ENCODE measurements at places on chromosomes 2 and 18. TPM values are rescaled to one million over a fixed set of nuclear protein-coding genes. Genes with fewer than 3 reads are reported as not detected.
A peak's percentile ranks its signal among the peaks of the same experiment; 100 is the strongest.

DNA sequence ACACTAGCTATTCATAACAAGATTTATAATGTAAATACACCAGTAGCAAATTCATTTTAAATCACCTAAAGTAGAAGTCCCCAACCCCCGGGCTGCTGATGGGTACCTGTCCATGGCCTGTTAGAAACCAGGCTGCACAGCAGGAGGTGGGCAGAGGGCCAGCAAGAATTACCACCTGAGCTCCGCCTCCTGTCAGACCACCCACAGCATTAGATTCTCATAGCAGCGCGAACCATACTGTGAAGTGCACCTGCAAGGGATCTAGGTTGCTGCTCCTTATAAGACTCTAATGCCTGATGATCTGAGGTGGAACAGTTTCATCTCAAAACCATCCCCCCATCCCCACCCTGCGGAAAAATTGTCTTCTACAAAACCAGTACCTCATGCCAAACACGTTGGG is 71.3 kb downstream of the KANSL1L start:
- no peaks in the 10 kb centered on the region for H3K4me1 ChIP-seq
- no peaks in the 10 kb centered on the region for H3K27me3 ChIP-seq
- no peak overlapping the region for H3K27ac ChIP-seq
- no peak for ATAC-seq
- H3K36me3 ChIP-seq = peaks cover 10% of the 10 kb centered on the region

GRCh38 chr2:21258082-21258481 is 134.3 kb downstream of the TDRD15 start:
- H3K4me3 ChIP-seq = no peak overlapping the region
- ATAC-seq = no peak
- H3K27ac ChIP-seq = no peak overlapping the region
- no peaks in the 10 kb centered on the region for H3K27me3 ChIP-seq
- H3K4me1 ChIP-seq = no peaks in the 10 kb centered on the region

DNA sequence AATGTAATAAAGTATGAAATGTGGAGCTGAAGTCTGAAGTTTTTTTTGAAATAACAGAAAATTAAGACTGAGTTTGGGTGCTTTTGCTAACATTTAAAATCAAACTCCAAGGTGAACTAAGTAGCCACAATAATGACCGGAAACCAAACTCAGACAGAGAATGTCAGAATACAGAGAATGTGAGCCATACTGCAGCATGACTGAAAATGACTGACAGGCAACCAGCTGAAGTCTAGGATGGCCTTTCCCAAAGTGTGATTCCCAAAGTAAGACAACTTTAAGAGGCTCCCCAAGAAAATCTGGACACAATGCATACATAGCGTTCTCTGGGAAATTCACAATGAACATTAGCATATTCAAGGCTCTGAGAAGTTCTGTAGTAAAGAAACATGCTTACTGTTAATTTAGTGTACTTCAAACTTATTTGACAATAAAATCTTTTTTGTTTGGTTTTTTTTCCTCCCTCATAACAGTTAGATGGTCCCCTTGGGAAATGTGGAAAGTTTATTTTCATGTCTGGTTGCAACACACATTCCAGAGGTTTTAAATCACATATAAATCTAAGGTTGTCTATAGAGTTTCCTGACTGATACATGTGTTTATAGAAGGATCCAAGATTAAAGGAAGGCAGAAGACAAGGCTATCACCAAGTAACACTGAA is 28.6 kb downstream of the PLA2R1 start:
- H3K4me1 ChIP-seq = no peaks in the 10 kb centered on the region
- no peak for ATAC-seq
- no peak overlapping the region for H3K27ac ChIP-seq
- H3K36me3 ChIP-seq = no peaks in the 10 kb centered on the region
- H3K4me3 ChIP-seq = no peak overlapping the region

GRCh38 chr18:73038336-73038735 is 170.5 kb upstream of the NETO1 start:
- H3K27me3 ChIP-seq = no peaks in the 10 kb centered on the region
- no peaks in the 10 kb centered on the region for H3K36me3 ChIP-seq
- H3K4me3 ChIP-seq = no peak overlapping the region
- H3K27ac ChIP-seq = no peak overlapping the region

- no peak overlapping the region for H3K4me3 ChIP-seq
- no peak overlapping the region for H3K27ac ChIP-seq
- no peak for ATAC-seq
- H3K27me3 ChIP-seq = peaks cover 7% of the 10 kb centered on the region
- no peaks in the 10 kb centered on the region for H3K36me3 ChIP-seq
Observed at GRCh38 chr2:128447538-128447995, 128.9 kb upstream of the HS6ST1 start.

DNA sequence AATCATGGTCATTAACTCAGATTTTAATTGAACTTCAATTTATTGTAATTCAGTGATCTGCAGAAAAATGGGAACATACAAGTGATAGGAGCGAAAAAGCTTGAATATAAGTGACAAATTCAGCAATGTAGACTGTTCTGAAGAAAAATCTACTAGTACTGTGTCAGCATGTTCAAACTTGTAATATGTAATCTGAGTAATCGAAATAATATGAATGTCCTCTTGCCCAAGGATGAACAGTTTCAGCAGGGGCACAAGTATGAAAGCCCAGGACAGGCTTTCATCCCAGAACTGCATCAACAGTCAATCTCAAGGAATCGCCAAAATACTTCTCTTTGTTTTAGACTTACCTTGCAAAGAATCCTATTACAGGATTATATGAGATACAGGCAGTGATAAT is 1110.5 kb downstream of the LRP1B start:
- ATAC-seq = no peak
- no peaks in the 10 kb centered on the region for H3K27me3 ChIP-seq
- no peaks in the 10 kb centered on the region for H3K4me1 ChIP-seq
- no peak overlapping the region for H3K27ac ChIP-seq
- H3K36me3 ChIP-seq = no peaks in the 10 kb centered on the region

- peaks cover 80% of the 10 kb centered on the region for H3K4me1 ChIP-seq
- H3K27me3 ChIP-seq = no peaks in the 10 kb centered on the region
- H3K36me3 ChIP-seq = peaks cover 28% of the 10 kb centered on the region
- peak overlapping the region; percentile 94 for H3K27ac ChIP-seq
- H3K4me3 ChIP-seq = peak overlapping the region; percentile 76
Observed at GRCh38 chr2:134181219-134181618, 72.7 kb upstream of the MGAT5 start.

DNA sequence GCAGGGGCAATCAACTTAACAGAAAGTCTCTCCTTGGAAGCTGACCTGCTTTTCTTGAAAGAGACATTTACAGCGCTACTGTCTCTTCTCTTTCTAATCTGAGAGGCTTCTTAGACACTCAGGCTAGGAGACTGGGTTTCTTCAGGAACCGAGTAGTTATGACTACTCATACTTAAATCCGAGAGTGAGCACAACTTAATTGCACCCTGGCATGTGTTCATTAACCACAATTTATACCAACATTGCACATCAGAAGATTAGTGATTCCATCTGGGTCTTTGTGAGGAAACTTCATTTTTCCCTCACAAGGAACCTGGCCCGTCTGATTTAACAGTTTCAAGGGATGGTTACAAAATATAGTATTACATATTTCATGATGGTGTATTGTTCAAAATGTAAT is 176.9 kb downstream of the UBE2E3 start:
- no peak overlapping the region for H3K27ac ChIP-seq
- no peak for ATAC-seq
- H3K27me3 ChIP-seq = no peaks in the 10 kb centered on the region
- H3K4me1 ChIP-seq = peaks cover 4% of the 10 kb centered on the region
- no peaks in the 10 kb centered on the region for H3K36me3 ChIP-seq

DNA sequence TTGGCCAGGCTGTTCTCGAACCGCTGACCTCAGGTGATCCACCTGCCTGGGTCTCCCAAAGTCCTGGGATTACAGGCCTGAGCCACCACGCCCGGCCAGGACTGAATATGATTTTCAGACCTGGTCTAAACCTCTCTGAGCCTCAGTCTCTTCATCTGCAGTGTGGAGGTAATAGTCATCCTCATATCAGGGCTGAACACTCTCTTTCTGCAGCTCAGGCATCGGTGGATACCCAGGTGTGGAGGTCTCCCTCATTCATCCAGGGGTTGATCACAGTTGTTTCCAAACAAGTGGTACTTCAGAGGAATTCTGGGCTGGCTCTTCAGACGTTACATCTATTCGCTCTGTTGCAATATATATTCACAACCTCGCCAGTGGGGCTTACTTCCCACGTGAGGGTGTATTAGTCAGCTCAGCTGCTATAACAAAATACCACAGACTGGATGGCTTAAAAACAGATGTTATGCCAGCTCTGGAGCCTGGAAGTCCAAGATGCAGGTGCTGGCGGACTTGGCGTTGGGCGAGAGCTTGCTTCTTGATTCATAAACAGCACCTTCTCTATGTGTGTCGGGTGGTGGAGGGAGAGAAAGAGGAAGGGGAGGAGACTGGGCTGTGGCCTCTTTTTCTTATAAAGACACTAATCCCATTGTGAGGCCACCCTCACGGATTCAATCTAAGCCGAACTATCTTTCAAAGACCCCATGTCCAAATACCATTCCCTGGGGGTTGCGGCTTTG is 2.9 kb upstream of the MBP start:
- no peak overlapping the region for H3K4me3 ChIP-seq
- H3K36me3 ChIP-seq = peaks cover 9% of the 10 kb centered on the region
- no peak overlapping the region for H3K27ac ChIP-seq
- no peak for ATAC-seq
- H3K27me3 ChIP-seq = no peaks in the 10 kb centered on the region
- peaks cover 23% of the 10 kb centered on the region for H3K4me1 ChIP-seq

DNA sequence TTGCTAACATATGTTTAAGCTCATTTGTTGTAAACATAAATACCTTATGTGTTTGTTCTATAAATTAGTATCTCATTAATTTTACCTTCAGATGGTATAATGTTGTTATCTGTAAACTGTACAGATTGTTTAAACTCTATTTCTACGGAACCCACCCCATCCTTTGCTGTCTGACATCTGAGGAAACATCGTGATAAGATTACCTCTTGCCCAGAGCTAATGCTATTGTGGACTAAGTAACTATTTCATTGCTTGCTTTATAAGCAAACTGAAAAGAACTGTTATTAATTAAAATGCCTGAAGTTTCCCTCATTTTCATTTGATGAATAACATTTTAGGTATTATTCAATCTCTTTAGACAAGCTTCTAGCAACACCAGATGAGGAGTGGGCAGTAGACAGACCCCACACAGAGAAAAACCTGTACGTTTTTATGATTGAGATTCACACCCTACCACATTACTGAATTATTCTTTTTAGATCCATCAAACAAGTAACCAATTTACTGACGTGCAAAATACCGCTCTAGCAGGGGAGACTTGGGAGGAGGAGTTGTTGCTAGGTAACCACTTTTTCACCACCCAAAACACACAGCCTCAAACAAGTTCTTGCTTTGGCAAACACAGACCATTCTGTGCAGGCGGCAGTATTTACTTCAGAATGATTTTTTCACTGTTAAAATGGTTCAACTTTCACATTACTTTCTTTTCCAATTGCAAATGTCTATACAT is 1.9 kb upstream of the SYT4 start:
- no peaks in the 10 kb centered on the region for H3K36me3 ChIP-seq
- H3K4me1 ChIP-seq = no peaks in the 10 kb centered on the region
- no peak overlapping the region for H3K27ac ChIP-seq
- no peak overlapping the region for H3K4me3 ChIP-seq
- no peak for ATAC-seq

GRCh38 chr2:853203-853870 is 97.3 kb upstream of the SNTG2 start:
- no peak overlapping the region for H3K27ac ChIP-seq
- no peak overlapping the region for H3K4me3 ChIP-seq
- ATAC-seq = no peak
- H3K27me3 ChIP-seq = no peaks in the 10 kb centered on the region
- peaks cover 10% of the 10 kb centered on the region for H3K4me1 ChIP-seq

CYBRD1 gene
- total RNA-seq = 0.69 TPM

BOLL gene
- not detected for total RNA-seq

SPDYA gene
- total RNA-seq = 3.3 TPM

SERPINB2 gene
- total RNA-seq = not detected

IL18R1 gene
- total RNA-seq = 27.7 TPM

LIMS4 gene
- total RNA-seq = 2.9 TPM

All from activated T-helper 17 cell treated with anti-CD3 and anti-CD28 coated beads, Interleukin-2, amount 50 U/mL, for 72 hours (primary cell).